SJSA1 (cell line): ENCODE measurements at places on chromosomes 13 and 19.

DNA sequence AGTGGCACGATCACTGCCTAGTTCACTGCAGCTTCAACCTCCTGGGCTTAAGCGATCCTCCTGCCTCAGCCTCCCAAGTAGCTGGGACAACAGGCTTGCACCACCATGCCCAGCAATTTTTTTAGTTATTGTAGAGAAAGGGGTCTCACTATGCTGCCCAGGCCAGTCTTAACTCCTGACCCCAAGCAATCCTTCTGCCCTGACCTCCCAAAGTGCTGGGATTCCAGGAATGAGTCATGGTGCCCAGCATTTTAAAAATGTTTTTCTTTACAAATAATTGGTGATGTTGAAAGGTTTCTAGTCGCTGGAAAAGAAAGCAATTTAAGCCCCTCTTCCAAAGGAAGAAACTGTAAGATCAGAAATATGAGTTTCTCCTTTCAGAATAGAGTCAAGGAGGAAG is 19.4 kb downstream of the DYRK1B start:
- no peak overlapping the region for H3K27ac ChIP-seq
- DNase-seq, result no peak
- H3K36me3 ChIP-seq, result no peaks in the 10 kb centered on the region
- H3K4me3 ChIP-seq, result no peak overlapping the region

GRCh38 chr19:10971107-10971726 is 10.4 kb downstream of the SMARCA4 start:
- H3K27me3 ChIP-seq, result no peaks in the 10 kb centered on the region
- H3K4me1 ChIP-seq, result peaks cover 6% of the 10 kb centered on the region
- H3K4me3 ChIP-seq, result no peak overlapping the region
- peaks cover 7% of the 10 kb centered on the region; the same call in 1 of the 2 replicates for H3K36me3 ChIP-seq

- no peaks in the 10 kb centered on the region for H3K27me3 ChIP-seq
- no peaks in the 10 kb centered on the region for H3K4me1 ChIP-seq
- H3K27ac ChIP-seq, result no peak overlapping the region
- no peak overlapping the region for H3K4me3 ChIP-seq
- no peak for DNase-seq
Observed at GRCh38 chr19:13817018-13817614, 21.9 kb downstream of the ZSWIM4 start.

DNA sequence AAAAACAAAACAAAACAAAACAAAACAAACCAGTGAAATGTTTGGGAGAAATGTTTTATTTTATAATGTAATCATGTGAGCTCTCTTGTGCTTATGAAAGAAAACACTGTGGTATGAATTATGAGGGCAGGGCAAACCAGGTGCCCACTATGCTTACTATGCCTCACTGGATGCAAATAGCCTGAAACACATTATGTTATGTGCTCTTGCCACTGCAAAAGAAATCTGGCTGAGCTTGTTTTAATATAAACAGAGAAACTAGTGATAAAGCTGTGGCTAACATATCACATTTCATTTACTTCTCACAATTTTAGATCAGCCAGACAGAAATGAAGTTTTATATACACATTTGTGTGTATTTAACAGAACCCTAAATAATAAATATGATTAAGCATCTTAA is 8.7 kb upstream of the NBEA start:
- H3K4me3 ChIP-seq, result no peak overlapping the region
- no peaks in the 10 kb centered on the region for H3K36me3 ChIP-seq
- no peak for DNase-seq
- no peak overlapping the region for H3K27ac ChIP-seq
- no peaks in the 10 kb centered on the region for H3K27me3 ChIP-seq
- H3K4me1 ChIP-seq, result no peaks in the 10 kb centered on the region

GRCh38 chr13:30593001-30593400 is 24.7 kb upstream of the USPL1 start:
- no peak for DNase-seq
- no peaks in the 10 kb centered on the region for H3K36me3 ChIP-seq
- H3K27ac ChIP-seq, result no peak overlapping the region
- no peaks in the 10 kb centered on the region for H3K4me1 ChIP-seq
- H3K27me3 ChIP-seq, result no peaks in the 10 kb centered on the region
- no peak overlapping the region for H3K4me3 ChIP-seq

- H3K27me3 ChIP-seq, result peaks cover 10% of the 10 kb centered on the region; the same call in 1 of the 2 replicates
- H3K36me3 ChIP-seq, result peaks cover 4% of the 10 kb centered on the region
- H3K27ac ChIP-seq, result peak overlapping the region; percentile 57
- no peak for DNase-seq
- H3K4me1 ChIP-seq, result peaks cover 6% of the 10 kb centered on the region
Observed at GRCh38 chr13:52012512-52012836, 276 bp downstream of the ALG11 start.

DNA sequence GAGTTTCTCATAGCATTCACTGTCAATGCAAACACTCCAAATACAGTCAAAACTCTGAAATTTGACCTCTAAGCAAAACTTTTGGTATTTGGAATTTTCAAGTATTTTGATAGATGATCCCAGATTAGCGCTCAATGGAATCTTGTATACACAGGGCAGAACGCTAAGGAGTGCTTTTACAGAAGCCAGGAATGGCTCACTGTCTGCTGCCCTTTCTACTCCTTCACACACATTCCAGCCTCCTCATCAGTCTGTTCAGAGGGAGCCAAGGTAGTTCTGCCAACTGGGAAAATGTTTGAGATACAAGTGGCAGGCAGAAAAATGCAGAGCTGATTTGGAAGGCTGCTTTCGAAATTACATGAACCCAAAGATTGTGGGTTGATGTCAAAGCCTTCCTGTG is 4.4 kb upstream of the STARD13 start:
- H3K27ac ChIP-seq, result no peak overlapping the region
- H3K4me3 ChIP-seq, result no peak overlapping the region
- no peak for DNase-seq
- H3K27me3 ChIP-seq, result no peaks in the 10 kb centered on the region
- peaks cover 7% of the 10 kb centered on the region for H3K4me1 ChIP-seq

- H3K4me3 ChIP-seq, result peak overlapping the region; percentile 76
- H3K4me1 ChIP-seq, result peaks cover 32% of the 10 kb centered on the region
- peaks cover 12% of the 10 kb centered on the region for H3K27me3 ChIP-seq
- no peaks in the 10 kb centered on the region for H3K36me3 ChIP-seq
- DNase-seq, result peak; percentile 72
Observed at GRCh38 chr13:106533943-106534638, 1.4 kb downstream of the EFNB2 start.

DNA sequence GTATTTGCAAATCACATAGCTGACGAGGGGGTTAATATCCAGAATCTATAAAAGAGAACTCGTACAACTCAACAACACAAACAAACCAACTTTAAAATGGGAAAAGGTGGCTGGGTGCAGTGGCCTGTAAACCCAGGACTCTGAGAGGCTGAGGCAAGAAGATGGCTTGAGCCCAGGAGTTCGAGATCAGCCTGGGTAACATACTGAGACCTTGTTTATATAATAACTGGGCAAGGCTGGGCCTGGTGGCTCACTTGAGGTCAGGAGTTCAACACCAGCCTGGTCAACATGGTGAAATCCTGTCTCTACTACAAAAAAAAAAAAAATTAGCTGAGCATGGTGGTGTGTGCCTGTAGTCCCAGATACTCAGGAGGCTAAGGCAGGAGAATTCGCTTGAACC is 21.8 kb upstream of the TM6SF2 start:
- no peak for DNase-seq
- H3K4me3 ChIP-seq, result no peak overlapping the region
- H3K27me3 ChIP-seq, result no peaks in the 10 kb centered on the region
- H3K36me3 ChIP-seq, result peaks cover 39% of the 10 kb centered on the region
- H3K27ac ChIP-seq, result no peak overlapping the region

DNA sequence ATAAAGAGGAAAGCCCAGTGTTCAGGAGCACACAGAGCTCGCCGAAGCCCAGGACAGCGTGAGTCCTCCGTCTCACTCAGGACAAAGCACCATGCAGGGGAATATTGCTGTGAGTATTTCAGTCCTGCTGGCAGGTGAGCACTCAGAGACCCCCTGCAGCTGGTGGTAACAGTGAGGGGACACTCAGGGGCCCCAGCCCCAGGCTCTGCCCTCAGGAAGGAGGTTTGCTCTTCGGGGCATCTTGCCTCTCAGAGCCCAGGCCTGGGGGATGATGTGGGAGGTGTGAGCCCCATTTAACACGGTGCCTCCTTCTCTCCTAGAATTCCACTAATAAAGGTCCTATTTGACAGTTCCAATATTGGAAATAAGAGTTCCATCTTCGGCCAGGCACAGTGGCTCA is 14.8 kb downstream of the LILRA1 start:
- H3K36me3 ChIP-seq, result no peaks in the 10 kb centered on the region
- no peaks in the 10 kb centered on the region for H3K27me3 ChIP-seq
- no peak for DNase-seq
- H3K27ac ChIP-seq, result no peak overlapping the region
- H3K4me3 ChIP-seq, result no peak overlapping the region

DNA sequence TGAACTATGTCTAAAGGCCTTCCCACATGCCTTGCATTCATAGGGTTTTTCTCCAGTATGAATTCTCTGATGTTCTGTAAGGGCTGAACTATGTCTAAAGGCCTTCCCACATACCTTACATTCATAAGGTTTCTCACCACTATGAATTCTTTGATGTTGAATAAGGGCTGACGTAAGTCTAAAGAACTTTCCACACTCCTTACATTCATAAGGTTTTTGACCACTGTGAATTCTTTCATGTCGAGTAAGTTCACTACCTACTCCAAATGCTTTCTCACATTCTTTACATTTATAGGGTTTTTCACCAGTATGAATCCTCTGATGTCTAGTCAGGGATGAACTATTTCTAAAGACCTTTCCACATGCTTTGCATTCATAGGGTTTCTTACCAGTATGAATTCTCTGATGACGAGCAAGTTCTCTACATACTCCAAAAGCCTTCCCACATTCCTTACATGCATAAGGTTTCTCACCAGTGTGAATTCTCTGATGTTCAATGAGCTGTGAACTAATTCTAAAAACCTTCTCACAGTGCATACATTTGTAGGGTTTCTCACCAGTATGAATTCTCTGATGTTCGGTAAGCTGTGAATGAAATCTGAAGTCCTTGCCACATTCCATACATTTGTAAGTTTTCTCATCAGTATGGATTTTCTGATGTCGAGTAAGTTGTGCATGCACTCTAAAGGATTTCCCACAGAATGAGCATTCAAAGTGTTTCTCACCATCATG is 19.1 kb upstream of the ZNF260 start:
- no peak overlapping the region for H3K4me3 ChIP-seq
- H3K27me3 ChIP-seq, result 0 out of 2 replicates have a peak, but pooled peaks cover 2% of the 10 kb centered on the region
- no peaks in the 10 kb centered on the region for H3K4me1 ChIP-seq
- DNase-seq, result no peak
- H3K27ac ChIP-seq, result no peak overlapping the region

DNA sequence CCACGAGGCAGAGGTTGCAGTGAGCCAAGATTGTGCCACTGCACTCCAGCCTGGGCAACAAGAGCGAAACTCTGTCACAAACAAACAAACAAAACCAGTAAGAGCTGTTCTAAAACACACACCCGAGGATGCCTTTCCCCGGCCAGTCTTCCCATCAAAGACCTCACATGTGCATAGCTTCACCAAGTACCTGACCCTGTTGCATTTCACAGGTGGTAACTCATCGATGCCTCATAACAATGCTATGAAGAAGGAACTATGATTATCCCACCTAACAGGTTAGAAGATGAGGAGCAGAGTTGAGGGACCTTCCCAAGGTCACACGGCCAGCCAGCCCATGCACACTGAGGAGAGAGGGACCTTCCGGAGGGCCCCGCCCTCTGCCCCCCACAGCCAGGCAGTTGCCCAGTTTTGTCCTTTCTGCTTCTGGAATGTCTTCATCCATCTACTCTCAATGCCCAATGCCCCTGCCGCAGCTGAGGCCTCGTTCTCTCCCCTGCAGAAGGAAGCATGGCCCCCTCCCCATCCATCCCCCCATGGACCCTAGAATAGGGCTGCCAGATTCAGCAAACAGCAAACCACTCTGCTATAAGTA is 16.8 kb upstream of the LENG8 start:
- H3K4me1 ChIP-seq, result no peaks in the 10 kb centered on the region; the same call in 1 of the 2 replicates
- DNase-seq, result no peak
- H3K27me3 ChIP-seq, result peaks cover 37% of the 10 kb centered on the region
- no peak overlapping the region for H3K27ac ChIP-seq

GRCh38 chr13:40764587-40765403 is 6.2 kb downstream of the MRPS31 start:
- DNase-seq, result no peak
- no peaks in the 10 kb centered on the region; the same call in none of the 2 replicates for H3K4me1 ChIP-seq

- H3K36me3 ChIP-seq, result peaks cover 5% of the 10 kb centered on the region; the same call in 1 of the 2 replicates
- peaks cover 14% of the 10 kb centered on the region for H3K4me1 ChIP-seq
- no peak overlapping the region for H3K27ac ChIP-seq
- no peaks in the 10 kb centered on the region for H3K27me3 ChIP-seq
Observed at GRCh38 chr19:8413629-8413995, 507 bp downstream of the MARCHF2 start.

DNA sequence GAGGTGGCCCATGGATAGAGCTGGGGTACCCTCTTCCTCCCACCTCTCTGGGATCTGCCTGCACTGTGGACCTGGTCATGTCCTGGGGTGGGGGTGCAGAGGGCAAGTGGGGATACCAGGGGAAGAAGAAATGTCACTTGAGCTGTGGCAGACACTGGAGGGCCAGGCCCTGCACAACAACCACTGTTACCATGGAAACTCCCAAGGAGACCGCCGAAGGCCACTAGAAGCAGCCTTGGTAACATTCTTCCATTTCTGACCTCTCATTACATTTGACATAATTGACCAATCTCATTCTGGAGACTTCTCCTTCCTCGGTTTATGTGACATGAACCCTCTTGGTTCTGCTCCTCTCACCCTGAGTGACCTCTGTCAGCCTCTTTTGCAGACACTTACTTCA is 179.9 kb upstream of the SERP2 start:
- H3K27me3 ChIP-seq, result no peaks in the 10 kb centered on the region; the same call in 1 of the 2 replicates
- peaks cover 19% of the 10 kb centered on the region for H3K4me1 ChIP-seq
- DNase-seq, result no peak
- H3K4me3 ChIP-seq, result no peak overlapping the region
- no peak overlapping the region for H3K27ac ChIP-seq
- H3K36me3 ChIP-seq, result no peaks in the 10 kb centered on the region

- no peak overlapping the region for H3K4me3 ChIP-seq
- no peaks in the 10 kb centered on the region for H3K36me3 ChIP-seq
- no peaks in the 10 kb centered on the region for H3K27me3 ChIP-seq
Observed at GRCh38 chr19:31947436-31948115, 397.8 kb upstream of the ZNF507 start.

DNA sequence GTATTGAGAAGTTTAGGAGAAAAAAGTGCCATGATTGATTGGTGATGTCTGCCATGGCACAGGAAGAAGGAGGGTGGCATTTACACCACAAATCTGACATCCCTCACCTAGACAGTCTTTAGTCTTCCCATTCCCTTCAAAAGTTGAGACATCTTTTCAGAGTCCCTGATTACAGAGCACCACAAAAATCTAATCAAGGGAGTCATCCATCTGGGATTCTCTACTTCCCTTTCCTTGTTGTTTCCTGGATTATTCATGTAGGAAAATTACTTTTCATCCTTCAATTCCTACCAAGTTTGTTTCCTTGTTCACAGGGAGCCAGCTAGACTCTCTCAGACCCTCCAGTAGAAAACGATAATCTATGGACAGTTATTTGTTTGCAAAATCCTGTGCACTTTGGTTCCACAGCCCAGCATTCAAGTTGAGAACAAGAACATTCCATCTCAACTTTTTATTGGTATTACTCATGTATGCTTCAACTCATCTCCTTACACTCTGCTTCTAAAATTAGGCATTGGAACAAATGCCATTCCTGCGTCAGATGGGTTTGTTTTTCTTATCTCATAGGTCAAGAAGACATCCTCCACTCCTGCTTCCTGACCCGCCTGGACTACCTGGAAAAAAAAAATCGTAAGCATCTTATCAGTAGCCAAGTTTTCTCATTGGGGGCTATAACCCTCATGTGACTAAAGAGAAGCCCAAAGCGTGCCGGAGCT is 259.9 kb downstream of the FOXO1 start:
- DNase-seq, result peak; percentile 66
- H3K27ac ChIP-seq, result peak overlapping the region; percentile 63
- H3K27me3 ChIP-seq, result no peaks in the 10 kb centered on the region
- peaks cover 58% of the 10 kb centered on the region for H3K4me1 ChIP-seq
- no peak overlapping the region for H3K4me3 ChIP-seq
